ENCODE measurements at places on chromosomes 16 and 17. TPM values are rescaled to one million over a fixed set of nuclear protein-coding genes. Genes with fewer than 3 reads are reported as not detected.
A peak's percentile ranks its signal among the peaks of the same experiment; 100 is the strongest.

GRCh38 chr17:1109606-1110540 is 69.9 kb downstream of the ABR start:
- peak overlapping the region; percentile 69 for H3K4me3 ChIP-seq
- DNase-seq: no peak
- H3K36me3 ChIP-seq: no peaks in the 10 kb centered on the region
- H3K27ac ChIP-seq: peak overlapping the region; percentile 96
- peaks cover 7% of the 10 kb centered on the region for H3K4me1 ChIP-seq

DNA sequence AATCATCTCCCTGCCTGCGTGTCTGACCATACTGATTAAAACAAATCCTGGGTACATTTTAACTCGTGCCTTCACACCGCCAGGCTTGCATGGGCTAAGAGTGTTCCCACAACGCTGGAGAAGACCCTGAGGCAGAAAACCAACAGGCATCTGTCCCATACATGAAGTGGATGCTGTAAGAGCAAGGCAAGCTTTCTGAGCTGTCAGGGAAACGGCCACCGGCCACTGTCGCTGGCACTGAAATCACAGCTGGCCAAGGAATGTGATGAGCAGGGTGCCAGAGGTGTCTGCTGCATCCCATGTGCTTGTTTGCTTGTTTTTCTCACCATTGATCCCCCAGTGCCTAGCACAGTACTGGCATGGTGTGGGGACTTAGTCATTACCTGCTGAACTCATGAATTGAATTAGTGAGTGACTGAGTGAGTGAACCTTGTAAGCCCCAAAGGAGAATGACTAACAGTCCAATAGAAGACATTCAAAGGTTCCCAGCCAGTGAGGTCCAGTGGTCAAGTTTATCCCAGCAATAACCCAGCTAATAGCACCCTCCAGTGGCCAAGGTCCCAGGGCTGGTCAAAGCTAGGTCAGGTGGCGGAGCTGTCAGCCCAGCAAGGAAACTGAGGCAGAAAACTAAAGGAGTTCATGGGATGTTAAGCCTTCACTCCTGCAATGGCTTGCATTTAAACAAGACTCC is 92.7 kb upstream of the CDH5 start:
- H3K4me3 ChIP-seq: no peak overlapping the region
- no peak overlapping the region for H3K27ac ChIP-seq
- H3K27me3 ChIP-seq: no peaks in the 10 kb centered on the region
- no peak for DNase-seq
- no peaks in the 10 kb centered on the region for H3K36me3 ChIP-seq
- peaks cover 4% of the 10 kb centered on the region for H3K4me1 ChIP-seq

- no peaks in the 10 kb centered on the region for H3K4me1 ChIP-seq
- no peaks in the 10 kb centered on the region for H3K36me3 ChIP-seq
- no peak for DNase-seq
- no peak overlapping the region for H3K27ac ChIP-seq
- H3K27me3 ChIP-seq: no peaks in the 10 kb centered on the region
Observed at GRCh38 chr16:6531067-6531466, 801.6 kb upstream of the RBFOX1 start.

DNA sequence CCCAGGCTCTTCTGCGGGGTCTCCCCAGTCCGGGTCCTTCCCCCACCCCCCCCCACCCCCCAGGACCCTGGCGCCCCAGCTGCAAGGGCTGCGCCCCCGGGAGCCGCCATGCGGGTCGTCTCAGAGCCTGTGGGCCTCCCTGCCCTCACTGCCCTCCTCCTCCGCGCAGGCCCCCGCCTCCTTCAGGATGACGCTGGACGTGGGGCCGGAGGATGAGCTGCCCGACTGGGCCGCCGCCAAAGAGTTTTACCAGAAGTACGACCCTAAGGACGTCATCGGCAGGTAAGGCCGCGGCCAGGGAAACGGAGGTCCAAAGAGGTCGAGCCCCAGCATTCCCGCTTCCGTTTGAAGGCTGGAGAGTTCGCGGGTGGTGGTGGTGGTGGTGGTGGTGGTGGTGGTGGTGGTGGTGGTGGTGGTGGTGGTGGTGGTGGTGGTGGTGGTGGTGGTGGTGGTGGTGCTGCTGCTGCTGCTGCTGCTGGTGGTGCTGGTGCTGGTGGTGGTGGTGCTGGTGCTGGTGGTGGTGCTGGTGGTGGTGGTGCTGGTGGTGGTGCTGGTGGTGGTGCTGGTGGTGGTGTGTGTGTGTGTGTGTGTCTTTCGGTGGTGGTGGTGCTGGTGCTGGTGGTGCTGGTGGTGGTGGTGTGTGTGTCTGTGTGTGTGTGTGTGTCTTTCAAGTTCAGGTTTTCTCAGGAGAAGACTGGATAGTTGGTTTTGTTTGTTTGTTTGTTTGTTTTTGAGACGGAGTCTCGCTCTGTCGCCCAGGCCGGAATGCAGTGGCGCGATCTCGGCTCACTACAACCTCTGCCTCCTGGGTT is 615 bp downstream of the PHKG2 start:
- peaks cover 17% of the 10 kb centered on the region for H3K36me3 ChIP-seq
- no peaks in the 10 kb centered on the region for H3K27me3 ChIP-seq
- peaks cover 5% of the 10 kb centered on the region for H3K4me1 ChIP-seq
- H3K4me3 ChIP-seq: peak overlapping the region; percentile 73
- DNase-seq: no peak
- H3K27ac ChIP-seq: peak overlapping the region; percentile 77

GRCh38 chr16:3241761-3242160 is 6.8 kb upstream of the ZNF200 start:
- H3K4me1 ChIP-seq: no peaks in the 10 kb centered on the region
- no peaks in the 10 kb centered on the region for H3K27me3 ChIP-seq
- DNase-seq: no peak

- no peak for DNase-seq
- H3K4me1 ChIP-seq: no peaks in the 10 kb centered on the region
- H3K36me3 ChIP-seq: no peaks in the 10 kb centered on the region
- no peaks in the 10 kb centered on the region for H3K27me3 ChIP-seq
- no peak overlapping the region for H3K27ac ChIP-seq
- no peak overlapping the region for H3K4me3 ChIP-seq
Observed at GRCh38 chr16:80171746-80172145, 369.0 kb upstream of the DYNLRB2 start.

DNA sequence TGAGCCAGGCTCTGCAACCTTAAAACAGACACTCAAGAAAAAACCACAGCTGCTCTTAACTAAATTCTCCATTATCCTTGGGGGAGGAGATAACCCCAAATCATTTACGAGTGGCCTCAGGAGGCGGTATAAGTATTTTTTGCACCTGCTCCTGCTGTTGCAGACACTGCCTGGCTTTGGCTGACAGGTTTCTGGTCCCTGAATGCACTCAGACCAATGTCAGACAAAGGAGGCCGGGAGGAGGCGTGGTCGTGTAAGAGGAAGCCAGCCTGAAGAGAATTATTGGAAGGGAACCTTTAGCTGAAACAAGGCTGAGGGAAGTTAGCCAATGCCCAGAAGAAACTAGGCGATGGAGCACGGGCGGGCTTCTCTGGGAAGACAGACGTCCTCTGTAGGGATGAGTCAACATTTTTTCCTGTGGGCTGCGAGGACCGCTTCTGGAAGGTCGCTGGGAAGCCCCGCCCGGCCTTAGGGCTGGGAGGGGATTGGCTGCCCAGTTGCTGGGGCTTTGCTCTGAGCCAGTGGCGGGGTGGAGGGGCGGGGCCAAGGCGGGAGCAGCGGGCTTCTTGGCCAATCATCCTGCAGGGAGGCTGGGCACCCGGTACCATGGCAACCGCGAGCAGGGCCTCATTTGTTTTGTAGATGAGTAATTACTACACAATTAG is 82.3 kb downstream of the CCDC182 start:
- peak overlapping the region; percentile 35 for H3K27ac ChIP-seq
- H3K27me3 ChIP-seq: no peaks in the 10 kb centered on the region
- peaks cover 16% of the 10 kb centered on the region for H3K4me1 ChIP-seq
- no peaks in the 10 kb centered on the region for H3K36me3 ChIP-seq
- peak; percentile 93 for DNase-seq
- no peak overlapping the region for H3K4me3 ChIP-seq

GRCh38 chr17:7307686-7308624 is 527 bp downstream of the EIF5A start:
- H3K27ac ChIP-seq: peak overlapping the region; percentile 99
- H3K27me3 ChIP-seq: no peaks in the 10 kb centered on the region
- peaks cover 26% of the 10 kb centered on the region for H3K36me3 ChIP-seq
- H3K4me1 ChIP-seq: no peaks in the 10 kb centered on the region
- peak overlapping the region; percentile 89 for H3K4me3 ChIP-seq

GRCh38 chr16:84875846-84876245 is 56.1 kb downstream of the CRISPLD2 start:
- no peak overlapping the region for H3K27ac ChIP-seq
- no peaks in the 10 kb centered on the region for H3K36me3 ChIP-seq
- H3K4me1 ChIP-seq: no peaks in the 10 kb centered on the region

DNA sequence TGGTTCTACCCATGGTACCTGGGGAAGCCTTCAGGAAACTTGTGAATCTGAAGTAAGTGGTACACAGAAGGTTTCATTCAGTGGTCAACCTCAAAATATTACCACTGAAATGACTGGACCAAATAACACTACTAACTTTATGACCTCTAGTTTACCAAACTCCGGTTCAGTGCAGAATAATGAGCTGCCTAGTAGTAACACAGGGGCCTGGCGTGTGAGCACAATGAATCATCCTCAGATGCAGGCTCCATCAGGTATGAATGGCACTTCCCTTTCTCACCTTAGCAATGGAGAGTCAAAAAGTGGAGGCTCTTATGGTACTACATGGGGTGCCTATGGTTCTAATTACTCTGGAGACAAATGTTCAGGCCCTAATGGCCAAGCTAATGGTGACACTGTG is 55.9 kb upstream of the SLC5A11 start:
- no peak for DNase-seq
- no peak overlapping the region for H3K4me3 ChIP-seq
- H3K27ac ChIP-seq: no peak overlapping the region
- no peaks in the 10 kb centered on the region for H3K27me3 ChIP-seq

- H3K27ac ChIP-seq: no peak overlapping the region
- no peak for DNase-seq
- H3K4me1 ChIP-seq: no peaks in the 10 kb centered on the region
Observed at GRCh38 chr17:77654296-77654695, 304.2 kb upstream of the TNRC6C start.

GRCh38 chr17:66904760-66905624 is 59.5 kb upstream of the CACNG4 start:
- no peaks in the 10 kb centered on the region for H3K36me3 ChIP-seq
- DNase-seq: peak; percentile 90
- H3K4me1 ChIP-seq: no peaks in the 10 kb centered on the region
- no peak overlapping the region for H3K4me3 ChIP-seq

- H3K4me3 ChIP-seq: no peak overlapping the region
- no peak overlapping the region for H3K27ac ChIP-seq
- peaks cover 3% of the 10 kb centered on the region for H3K4me1 ChIP-seq
- no peaks in the 10 kb centered on the region for H3K36me3 ChIP-seq
- no peaks in the 10 kb centered on the region for H3K27me3 ChIP-seq
Observed at GRCh38 chr16:54051821-54052220, 234.8 kb downstream of the IRX3 start.

DNA sequence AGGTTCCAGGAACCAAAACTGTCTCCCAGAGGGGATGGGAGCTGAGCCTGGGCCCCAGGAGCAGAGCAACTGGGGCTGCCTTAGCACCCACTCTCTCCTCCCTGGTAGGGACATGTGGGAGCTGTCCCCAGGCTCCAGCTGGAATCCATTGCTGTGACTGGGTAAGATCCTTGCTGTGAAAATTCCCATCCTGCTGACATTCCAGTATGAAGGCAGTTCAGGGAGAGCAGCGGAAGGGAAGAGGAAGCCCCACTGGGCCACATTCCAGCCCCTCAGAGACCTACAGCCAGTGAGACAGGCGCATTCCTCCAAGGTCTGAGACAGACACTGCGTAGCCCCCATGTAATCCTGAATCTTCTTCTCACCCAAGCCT is 24.2 kb downstream of the MYO18A start:
- peak overlapping the region; percentile 37 for H3K27ac ChIP-seq
- no peaks in the 10 kb centered on the region for H3K27me3 ChIP-seq
- DNase-seq: peak; percentile 86
- peaks cover 63% of the 10 kb centered on the region for H3K4me1 ChIP-seq

DNA sequence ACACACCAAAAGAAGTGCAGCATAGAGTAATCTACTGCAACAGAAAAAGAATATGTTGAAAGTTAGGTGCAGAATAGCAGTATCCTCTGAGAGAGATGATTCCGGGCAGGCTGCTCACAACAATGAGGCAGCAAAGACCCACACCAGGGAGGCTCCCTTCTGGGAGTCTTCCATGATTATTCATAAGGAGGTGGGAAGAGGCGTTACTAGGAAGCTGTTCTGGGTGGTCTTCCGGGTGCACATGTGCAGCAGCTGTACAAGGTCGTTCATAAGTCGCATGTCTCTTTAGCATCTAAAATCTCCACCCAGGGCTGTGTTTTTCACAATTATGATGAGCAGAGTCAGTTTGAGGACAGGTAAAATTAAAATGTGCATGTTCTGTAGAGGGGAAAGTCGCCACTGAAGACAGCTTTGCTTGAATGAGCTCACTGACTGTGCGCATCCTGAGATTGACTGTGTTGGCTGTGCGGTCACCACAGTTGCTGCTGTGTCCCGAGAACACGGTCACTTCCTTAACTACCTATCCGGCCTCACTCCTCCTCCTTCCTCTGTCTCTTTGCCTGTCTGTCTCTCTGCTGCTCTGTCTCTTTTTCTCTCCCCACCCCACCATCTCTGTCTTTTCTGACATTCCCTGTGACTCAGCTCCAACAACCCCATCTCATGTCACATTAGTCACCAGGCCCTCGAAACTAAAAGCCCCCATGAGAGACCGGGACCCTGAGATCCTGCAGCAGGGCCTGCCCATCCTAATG is 125.5 kb upstream of the HSBP1 start:
- no peaks in the 10 kb centered on the region for H3K36me3 ChIP-seq
- no peak overlapping the region for H3K4me3 ChIP-seq
- no peak for DNase-seq
- peaks cover 17% of the 10 kb centered on the region for H3K27me3 ChIP-seq
- H3K27ac ChIP-seq: no peak overlapping the region
- no peaks in the 10 kb centered on the region for H3K4me1 ChIP-seq

GRCh38 chr16:89183975-89184676 is 12.6 kb downstream of the CDH15 start:
- no peak overlapping the region for H3K27ac ChIP-seq
- no peaks in the 10 kb centered on the region for H3K27me3 ChIP-seq
- H3K4me3 ChIP-seq: no peak overlapping the region
- H3K4me1 ChIP-seq: no peaks in the 10 kb centered on the region
- no peaks in the 10 kb centered on the region for H3K36me3 ChIP-seq

- H3K4me3 ChIP-seq: no peak overlapping the region
- no peak for DNase-seq
- no peaks in the 10 kb centered on the region for H3K4me1 ChIP-seq
Observed at GRCh38 chr16:10205688-10206087, 23.5 kb upstream of the GRIN2A start.

Gene CPHXL
- total RNA-seq: not detected

Gene TMEM92
- 8.0 TPM for total RNA-seq

Gene TNFAIP1
- total RNA-seq: 35.0 TPM

Gene SHCBP1
- total RNA-seq: 1.6 TPM

All from lung (tissue), 17 donors.